ENCODE measurements at places on chromosomes 5 and 9.

DNA sequence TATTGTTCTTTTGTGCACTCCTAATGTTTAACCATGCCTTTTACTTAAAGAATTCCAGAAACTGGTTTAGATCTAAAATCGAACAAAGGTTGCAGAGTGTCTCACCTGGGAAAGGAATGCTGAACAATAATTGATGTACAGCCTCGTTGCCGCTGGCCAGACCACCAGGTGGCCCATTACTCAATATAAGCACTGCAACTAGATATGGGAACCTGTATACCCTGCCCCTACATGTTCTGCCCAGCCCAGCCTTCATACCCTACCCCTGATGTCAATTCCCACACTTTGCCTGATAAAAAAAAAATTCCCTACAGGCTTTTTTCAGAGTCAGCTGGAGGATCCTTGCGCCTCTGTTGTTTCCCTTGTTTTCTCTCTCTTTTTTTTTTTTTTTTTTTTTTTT is 13.8 kb downstream of the HINT1 start:
- no peak for DNase-seq
- H3K36me3 ChIP-seq: peaks cover 10% of the 10 kb centered on the region
- H3K4me3 ChIP-seq: no peak overlapping the region
- no peaks in the 10 kb centered on the region for H3K27me3 ChIP-seq
- H3K27ac ChIP-seq: no peak overlapping the region

DNA sequence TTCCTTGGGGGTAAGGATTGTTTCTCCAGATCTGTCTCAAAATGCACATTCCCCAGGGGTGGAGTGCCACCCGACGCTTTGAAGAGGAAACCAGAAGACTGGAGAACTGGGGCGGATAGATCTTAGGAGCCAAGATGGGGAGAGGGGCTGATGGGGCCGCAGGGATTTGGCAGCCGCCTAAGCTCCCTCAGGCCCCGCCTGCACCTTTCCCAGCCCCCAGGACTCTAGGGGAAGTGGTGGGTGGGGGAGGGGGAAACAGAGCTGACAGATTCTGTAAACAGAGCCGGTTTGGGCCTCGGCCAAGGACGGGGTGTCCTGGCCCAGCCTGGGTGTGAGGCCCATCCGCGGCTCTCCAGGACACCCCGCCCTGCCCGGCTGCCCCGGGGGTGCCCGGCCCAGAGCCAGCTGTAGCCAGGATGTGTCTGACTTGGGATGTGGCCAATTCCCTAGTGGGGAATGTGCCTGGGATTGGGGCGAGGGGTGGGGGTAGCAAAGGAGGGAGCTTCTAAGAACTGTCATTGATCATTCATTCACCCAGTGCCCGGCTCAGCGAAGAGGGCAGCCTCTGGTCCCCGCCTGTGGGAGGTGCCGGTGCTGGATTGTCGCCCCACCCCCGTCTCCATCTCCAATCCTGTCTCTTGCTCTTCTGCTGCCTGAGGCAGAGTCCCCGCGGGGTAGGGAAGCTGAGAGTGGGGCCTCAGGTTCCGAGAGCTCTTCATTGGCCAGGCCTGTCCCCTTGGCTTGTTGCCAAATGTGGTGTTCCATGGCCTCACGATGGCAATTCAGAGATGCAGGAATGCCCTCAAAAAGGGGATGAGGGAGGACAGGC is 54.8 kb upstream of the CDKN2AIPNL start:
- DNase-seq: no peak
- peaks cover 3% of the 10 kb centered on the region for H3K27me3 ChIP-seq
- peak overlapping the region; percentile 76 for H3K4me3 ChIP-seq
- no peaks in the 10 kb centered on the region for H3K36me3 ChIP-seq

GRCh38 chr5:56004874-56005273 is 10.1 kb upstream of the IL6ST start:
- peaks cover 3% of the 10 kb centered on the region for H3K36me3 ChIP-seq
- H3K27ac ChIP-seq: no peak overlapping the region
- no peak overlapping the region for H3K4me3 ChIP-seq
- H3K4me1 ChIP-seq: peaks cover 20% of the 10 kb centered on the region
- H3K27me3 ChIP-seq: peaks cover 15% of the 10 kb centered on the region
- no peak for DNase-seq

DNA sequence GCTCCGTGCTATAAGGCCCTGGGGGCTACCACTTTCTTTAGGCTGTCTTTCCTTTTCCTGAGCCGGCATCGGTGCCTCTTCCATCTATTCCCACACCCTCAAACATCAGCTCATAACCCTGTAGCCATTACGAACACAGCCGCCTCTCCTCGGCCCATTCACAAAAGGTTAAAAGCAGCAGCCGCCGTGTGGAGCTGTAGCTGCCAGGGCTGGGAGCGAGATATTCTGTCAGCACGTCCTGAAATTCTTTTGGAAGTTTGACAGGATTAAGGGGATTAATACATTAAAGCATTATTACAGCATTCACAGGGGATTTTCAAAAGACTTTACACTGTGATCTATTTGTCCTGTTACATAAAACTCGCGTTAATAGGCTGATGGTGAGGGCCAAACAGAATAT is 428.2 kb downstream of the CDK5RAP2 start:
- no peak for DNase-seq
- no peaks in the 10 kb centered on the region for H3K36me3 ChIP-seq
- H3K27ac ChIP-seq: no peak overlapping the region
- no peaks in the 10 kb centered on the region for H3K27me3 ChIP-seq
- H3K4me3 ChIP-seq: no peak overlapping the region

DNA sequence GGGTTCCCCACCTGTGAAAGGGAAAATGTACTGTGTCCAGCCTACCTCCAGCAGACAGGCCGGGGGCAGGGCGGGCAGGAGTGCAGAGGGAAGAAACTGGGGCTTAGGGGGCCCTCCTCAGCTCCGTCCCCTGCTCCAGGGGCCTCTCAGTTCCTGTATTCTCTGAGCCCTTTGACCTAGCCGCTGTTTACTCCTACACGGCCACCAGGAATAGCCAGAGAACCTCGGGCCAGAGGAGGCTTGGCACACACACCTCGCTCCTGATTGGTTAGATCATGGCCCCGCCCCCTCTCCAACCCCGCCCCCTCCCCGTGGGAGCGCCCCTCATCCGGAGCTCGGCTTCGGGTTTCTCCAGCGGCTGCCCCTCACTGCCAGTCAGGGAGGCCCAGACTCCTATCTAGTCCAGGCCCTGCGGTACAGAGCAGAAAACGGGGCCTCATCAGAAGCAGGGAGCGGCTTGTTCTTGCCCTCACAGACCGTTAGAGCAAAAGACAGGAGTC is 2.2 kb downstream of the ST6GALNAC6 start:
- peaks cover 51% of the 10 kb centered on the region for H3K36me3 ChIP-seq
- no peak for DNase-seq
- peak overlapping the region; percentile 42 for H3K4me3 ChIP-seq
- no peaks in the 10 kb centered on the region for H3K27me3 ChIP-seq
- H3K4me1 ChIP-seq: peaks cover 31% of the 10 kb centered on the region

DNA sequence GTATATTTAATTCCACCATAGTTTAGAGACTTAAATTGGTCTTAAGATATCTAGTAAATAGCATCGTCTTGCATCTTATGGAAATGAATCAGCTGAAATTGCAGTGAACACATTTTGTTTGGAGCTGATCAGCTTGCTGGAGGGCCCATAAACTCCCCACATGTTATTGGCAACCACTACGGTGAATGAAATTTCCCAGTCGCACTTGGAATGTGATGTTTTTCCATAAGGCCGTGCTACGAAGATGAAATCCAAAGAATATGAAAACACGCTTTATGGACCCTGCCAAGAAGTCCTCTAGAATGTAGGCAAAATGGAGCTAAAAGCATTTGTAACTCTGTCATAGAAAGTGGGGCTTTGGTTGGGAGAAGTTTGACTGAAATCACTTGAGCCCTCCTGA is 572.1 kb downstream of the ACTL7B start:
- no peak overlapping the region for H3K4me3 ChIP-seq
- H3K36me3 ChIP-seq: no peaks in the 10 kb centered on the region
- no peak for DNase-seq
- H3K27me3 ChIP-seq: no peaks in the 10 kb centered on the region
- H3K4me1 ChIP-seq: no peaks in the 10 kb centered on the region
- H3K27ac ChIP-seq: no peak overlapping the region

- H3K27ac ChIP-seq: no peak overlapping the region
- peaks cover 11% of the 10 kb centered on the region for H3K4me1 ChIP-seq
- H3K36me3 ChIP-seq: no peaks in the 10 kb centered on the region
- H3K4me3 ChIP-seq: no peak overlapping the region
- no peak for DNase-seq
Observed at GRCh38 chr5:59763541-59763940, 130.0 kb downstream of the PDE4D start.

DNA sequence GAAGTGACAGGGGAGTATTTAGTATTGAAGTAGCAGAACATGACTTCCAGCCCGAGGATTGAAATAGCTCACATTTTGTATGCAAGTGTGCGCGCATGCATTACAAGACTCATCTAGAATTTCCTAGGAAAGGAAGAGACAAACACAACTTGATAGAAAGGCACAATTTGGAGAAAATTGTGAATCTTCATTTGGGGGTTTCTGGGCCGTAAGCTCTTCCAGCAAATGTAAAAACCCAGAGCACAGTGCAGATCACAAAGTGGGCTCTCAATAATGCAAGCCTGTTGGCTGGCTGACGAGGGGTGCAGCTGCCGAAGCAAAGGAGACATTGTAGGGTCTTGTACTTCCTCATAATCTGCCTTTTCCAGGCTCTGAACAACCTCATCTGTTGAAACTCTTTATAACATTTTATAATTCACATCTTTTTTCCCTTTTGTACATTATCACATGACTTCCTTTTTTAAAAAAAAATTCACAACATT is 109.0 kb downstream of the BAAT start:
- no peaks in the 10 kb centered on the region for H3K36me3 ChIP-seq
- H3K4me1 ChIP-seq: no peaks in the 10 kb centered on the region
- no peak for DNase-seq
- no peaks in the 10 kb centered on the region for H3K27me3 ChIP-seq

Measured in activated T-helper 1 cell treated with anti-CD3 and anti-CD28 coated beads, Interleukin-12 subunit alpha, Interleukin-12 subunit beta, Interleukin-2, Interleukin-4 antibody, amounts not matched to agents 30 ng/mL and 10 ng/mL and 1 ng/mL, durations not matched to agents 14 hours and 24 hours and 36 hours (primary cell).